ENCODE measurements at places on chromosomes 2 and 18. TPM values are rescaled to one million over a fixed set of nuclear protein-coding genes. Genes with fewer than 3 reads are reported as not detected.

IL1A gene
- not detected for polyA plus RNA-seq

TRIM43 gene
- polyA plus RNA-seq = not detected

SULT1C2 gene
- not detected for polyA plus RNA-seq

DQX1 gene
- not detected for polyA plus RNA-seq

CD302 gene
- 0.60 TPM for polyA plus RNA-seq

NPAS2 gene
- polyA plus RNA-seq = not detected

DSC2 gene
- polyA plus RNA-seq = not detected

LRRTM1 gene
- polyA plus RNA-seq = not detected

FBXO36 gene
- 0.92 TPM for polyA plus RNA-seq

ZAP70 gene
- polyA plus RNA-seq = 2.6 TPM

FBXO41 gene
- 1.1 TPM for polyA plus RNA-seq

PLB1 gene
- polyA plus RNA-seq = 2.3 TPM

STPG4 gene
- not detected for polyA plus RNA-seq

RAPH1 gene
- not detected for polyA plus RNA-seq

UBE2F gene
- 57.9 TPM for polyA plus RNA-seq

SPEG gene
- polyA plus RNA-seq = not detected

OBSL1 gene
- not detected for polyA plus RNA-seq

SP140 gene
- polyA plus RNA-seq = 73.5 TPM

LRATD1 gene
- polyA plus RNA-seq = not detected

ANKRD44 gene
- 149 TPM for polyA plus RNA-seq

CRACDL gene
- not detected for polyA plus RNA-seq

SOCS6 gene
- 1.0 TPM for polyA plus RNA-seq

CCBE1 gene
- not detected for polyA plus RNA-seq

VSNL1 gene
- polyA plus RNA-seq = not detected

SERPINB10 gene
- not detected for polyA plus RNA-seq

HOXD1 gene
- polyA plus RNA-seq = not detected

Measured in naive B cell (primary cell).